Activated CD4-positive, alpha-beta T cell treated with anti-CD3 and anti-CD28 coated beads for 1 hour (primary cell): ENCODE measurements at places on chromosomes 2 and 18.

DNA sequence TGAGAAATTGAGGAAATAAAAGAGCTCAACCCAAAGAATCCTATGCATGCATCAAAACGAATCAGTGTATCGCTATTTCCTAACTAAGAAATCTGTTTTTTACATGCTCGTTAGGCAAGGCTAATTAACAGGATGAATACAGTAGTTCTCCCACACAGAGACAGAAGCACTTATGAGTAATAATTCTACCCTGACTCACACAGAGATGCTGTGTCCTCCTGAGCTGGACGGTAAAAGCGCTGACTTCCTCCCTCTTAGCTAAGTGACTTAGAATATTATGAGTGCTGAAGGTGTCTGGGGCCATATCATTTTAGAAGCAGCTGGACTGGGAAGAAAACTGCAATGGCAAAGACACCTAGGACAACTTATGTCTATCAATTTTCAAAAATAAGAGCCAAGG, 18.5 kb downstream of the PLEKHM3 start:
- DNase-seq, result no peak

- DNase-seq, result no peak
Observed at GRCh38 chr2:127394492-127394891, 6.7 kb upstream of the MAP3K2 start.

GRCh38 chr2:207683879-207684627, 27.4 kb upstream of the CCNYL1 start:
- no peak for DNase-seq

GRCh38 chr2:29361231-29361630, 246.0 kb downstream of the CLIP4 start:
- DNase-seq, result no peak

DNA sequence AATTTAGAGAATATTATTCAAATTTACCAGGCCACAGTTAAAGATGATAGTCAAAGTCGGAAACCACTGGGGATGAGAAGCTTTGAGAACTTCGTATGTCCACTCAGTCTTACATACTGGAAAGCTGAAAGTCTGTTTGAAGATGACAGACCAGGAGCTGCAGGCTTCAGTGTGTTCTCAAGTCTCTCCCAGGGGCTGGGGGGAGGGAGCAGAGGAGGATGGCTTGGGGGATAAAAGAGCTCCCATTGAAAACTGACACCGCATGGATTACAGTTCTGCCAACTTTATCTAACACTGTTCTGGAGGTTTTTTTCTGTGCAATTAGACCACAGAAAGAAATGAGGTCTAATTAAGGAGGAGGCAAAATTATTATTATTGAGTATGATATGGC, 170.5 kb upstream of the ALKAL2 start:
- DNase-seq, result no peak

- peak; percentile 25 for DNase-seq
Observed at GRCh38 chr2:219684721-219685689, 57.6 kb downstream of the SLC4A3 start.

DNA sequence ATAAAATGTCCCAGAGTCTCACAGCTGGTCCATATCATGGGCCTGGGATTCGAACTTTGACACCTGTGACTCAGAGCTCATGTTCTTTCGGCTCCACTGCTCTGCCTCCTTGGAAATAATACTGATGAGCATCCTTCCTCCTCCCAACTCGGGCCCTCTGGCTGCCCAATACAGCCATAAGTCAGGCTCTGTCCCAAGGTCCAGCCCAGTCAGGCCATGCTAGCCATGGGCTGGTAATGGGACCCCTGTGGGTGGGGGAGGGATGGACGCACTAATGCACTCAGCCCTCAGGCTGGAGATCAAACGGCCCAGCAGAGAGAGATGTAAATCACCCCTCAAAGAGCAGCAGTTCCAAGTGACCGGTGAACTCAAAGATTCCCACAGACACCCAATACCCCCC, 61.1 kb downstream of the DDX1 start:
- DNase-seq, result no peak

DNA sequence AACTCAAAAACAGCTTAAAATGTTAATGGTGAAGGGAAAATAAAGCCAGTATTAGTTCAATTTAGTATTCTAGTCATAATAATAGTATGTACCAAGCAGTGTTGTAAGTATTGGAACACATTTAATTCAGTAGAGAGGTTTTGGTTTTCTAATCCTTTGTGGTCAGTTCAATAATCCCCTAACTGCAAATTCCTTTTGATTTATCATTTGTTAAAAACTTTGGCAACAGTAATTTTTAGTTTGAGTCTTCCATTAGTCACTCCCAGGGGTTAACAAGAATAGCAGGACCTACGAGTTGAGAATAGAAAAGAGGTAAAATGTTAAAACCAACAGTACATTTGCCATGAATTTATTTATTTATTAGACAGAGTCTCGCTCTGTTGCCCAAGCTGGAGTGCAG, 10.7 kb downstream of the MRPL44 start:
- DNase-seq, result no peak

DNA sequence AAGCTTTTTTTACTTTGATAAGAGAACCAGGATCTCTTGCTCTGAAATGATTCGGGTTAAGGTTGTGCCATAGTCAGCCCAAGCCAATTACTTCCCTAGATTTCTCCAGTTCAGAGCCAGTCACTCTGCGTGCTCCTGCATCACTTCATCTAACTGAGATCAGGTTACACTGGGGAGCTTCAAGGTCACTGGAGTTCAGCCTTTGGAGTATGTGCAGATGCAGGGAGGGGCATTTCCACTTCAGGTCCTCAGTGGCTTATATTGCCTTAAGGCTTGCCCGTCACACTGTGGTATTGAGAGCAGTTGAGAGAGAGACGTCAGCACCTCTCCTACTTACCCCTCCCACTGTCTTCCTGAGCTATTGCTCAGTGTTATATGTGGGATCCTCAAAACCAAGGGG, 317.8 kb downstream of the EPHA4 start:
- no peak for DNase-seq

- DNase-seq, result no peak
Observed at GRCh38 chr2:222452422-222452950, 28.1 kb downstream of the SGPP2 start.

GRCh38 chr18:58446391-58447060, 182.4 kb downstream of the ALPK2 start:
- DNase-seq, result no peak

DNA sequence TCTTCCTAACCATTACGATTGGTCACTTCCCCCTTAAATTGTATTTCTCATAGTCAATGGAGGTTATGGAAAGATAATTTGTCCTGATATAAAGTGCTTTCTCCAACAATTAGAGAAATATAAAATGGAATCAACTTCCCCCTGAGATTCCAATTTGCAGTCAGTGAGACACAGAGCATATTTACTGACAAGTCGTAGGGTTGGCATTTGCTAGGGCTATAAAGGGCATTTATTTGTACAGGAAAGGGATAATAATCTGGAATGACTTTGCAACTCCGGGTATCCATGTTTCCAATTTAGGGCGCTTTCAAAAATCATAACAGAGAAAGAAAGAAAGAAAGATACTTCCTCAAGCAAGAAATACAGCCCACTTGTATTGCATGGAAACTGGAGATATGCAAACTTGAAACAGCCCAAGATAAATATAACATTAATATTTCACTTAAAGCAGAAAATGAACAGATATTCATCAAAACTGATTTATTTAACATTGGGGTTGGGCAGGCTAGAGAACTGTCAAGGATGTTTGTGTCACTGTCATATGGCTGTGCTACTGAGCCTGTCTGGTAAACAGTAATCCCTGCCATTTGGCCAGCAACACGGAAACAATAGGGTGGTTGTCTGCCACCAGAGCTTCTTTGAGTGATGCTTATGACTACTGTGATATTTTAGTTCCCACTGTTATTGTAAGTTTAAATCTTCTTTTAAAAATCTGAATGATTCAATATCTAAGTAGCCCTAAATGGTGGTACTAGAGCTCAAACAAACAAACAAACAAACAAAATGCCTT, 621.8 kb downstream of the LRP1B start:
- DNase-seq, result no peak

DNA sequence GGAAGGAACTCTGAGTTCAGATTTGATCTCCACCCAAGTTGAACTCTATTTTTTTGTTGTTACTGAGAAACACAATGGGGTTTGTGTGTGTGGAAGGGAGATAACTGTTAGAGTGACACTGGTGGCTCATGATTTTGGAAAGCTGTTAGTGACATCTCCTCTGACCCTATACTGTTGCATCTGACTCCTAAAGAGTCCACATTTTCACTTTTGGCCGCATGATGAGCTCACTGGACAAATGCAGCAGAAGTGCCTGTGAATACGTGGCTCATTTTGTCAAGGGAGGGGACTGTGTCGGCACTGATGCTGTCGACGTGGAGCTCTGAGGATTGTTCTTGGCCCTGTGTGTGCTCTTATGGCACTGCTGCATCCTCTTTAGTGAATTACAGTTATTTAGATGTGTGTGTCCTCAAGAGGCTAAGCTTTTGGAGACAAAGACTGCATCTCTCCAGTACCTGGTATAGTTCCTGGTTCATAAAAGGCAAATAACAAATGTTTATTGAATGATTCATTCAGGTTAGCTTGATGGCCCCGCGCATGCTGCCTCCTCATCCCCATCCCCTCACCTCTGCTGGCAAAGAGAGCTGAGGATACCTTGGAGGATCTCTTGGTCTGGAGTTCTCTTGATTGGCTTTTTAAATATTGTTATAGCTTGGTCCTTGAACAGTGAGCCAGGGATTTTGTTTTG, 135.4 kb downstream of the PHLPP1 start:
- no peak for DNase-seq

DNA sequence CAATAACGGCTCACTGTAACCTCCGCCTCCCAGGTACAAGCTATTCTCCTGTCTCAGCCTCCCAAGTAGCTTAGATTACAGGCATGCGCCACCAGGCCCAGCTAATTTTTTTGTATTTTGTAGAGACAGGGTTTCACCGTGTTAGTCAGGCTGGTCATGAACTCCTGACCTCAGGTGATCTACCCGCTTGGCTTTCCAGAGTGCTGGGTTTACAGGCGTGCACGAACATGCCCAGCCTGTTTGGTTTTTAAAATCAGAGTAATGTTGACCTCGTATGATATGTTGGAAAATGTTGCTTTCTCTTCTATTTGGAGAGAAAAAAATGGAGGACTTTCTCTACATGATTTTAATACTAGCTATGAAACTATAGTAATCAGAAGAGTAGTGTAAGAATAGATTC, 386.2 kb downstream of the PTH2R start:
- DNase-seq, result no peak

DNA sequence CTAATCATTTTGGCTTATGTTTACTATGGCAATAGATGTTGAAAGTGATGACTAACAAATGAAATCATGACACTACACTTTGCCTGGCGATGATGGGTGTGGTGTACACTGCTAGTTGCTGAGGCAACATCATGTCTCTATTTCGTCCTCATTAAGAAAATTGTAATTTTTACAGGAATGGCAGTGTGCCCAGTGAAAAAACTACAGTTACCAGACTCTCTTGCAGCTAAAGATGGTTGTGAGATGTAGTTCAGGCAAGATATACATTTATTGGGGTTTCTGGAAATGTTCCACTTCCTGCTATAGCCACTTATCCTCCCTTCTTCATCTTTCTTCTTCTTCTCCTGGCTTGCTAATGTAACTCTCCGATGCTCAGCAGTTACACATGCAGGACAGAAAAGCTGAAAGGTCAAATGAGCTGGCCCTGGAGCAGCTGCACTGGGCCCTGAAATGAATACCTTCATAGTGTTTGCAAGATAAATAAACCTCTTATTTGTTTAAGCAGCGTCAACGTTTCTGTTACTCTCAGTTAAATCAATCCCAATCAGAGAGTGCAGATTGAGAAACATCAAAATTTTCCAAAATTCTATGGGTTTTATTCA, 46.0 kb downstream of the SOCS6 start:
- DNase-seq, result no peak

- DNase-seq, result no peak
Observed at GRCh38 chr2:100002059-100002458, 140.3 kb downstream of the AFF3 start.

GRCh38 chr2:85405201-85406059, 4.7 kb downstream of the CAPG start:
- DNase-seq, result peak; percentile 38

GRCh38 chr2:191297033-191297432, 51.8 kb downstream of the MYO1B start:
- DNase-seq, result no peak
